ENCODE measurements at places on chromosomes 16 and 17.

- DNase-seq = no peak
Measured at GRCh38 chr17:381941-382643, 29.5 kb upstream of the RPH3AL start.

GRCh38 chr17:54455251-54455868 is 445.3 kb upstream of the TOM1L1 start:
- no peak for DNase-seq

GRCh38 chr16:8660841-8661301 is 13.5 kb upstream of the ABAT start:
- peak; percentile 50 for DNase-seq

DNA sequence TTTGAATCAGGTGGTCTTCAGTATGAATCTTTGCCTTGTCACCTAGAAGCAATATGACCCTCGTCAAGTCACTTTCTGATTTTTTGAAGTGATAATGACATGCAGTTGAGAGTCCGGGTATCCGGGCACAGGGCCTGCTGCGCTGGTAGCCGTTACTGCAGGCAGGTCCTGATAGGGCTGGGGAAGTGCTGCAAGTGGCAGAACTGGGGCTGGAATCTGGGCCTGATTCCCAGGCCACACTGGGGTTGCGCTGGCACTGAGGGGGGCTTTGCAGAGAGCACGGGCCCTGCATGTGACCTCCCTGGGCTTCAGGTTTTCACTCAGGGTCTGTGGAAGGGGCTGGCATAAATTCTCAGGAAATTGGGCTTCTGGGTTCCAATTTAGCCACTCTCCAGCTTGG is 3.0 kb downstream of the PPP4C start:
- no peak for DNase-seq

DNA sequence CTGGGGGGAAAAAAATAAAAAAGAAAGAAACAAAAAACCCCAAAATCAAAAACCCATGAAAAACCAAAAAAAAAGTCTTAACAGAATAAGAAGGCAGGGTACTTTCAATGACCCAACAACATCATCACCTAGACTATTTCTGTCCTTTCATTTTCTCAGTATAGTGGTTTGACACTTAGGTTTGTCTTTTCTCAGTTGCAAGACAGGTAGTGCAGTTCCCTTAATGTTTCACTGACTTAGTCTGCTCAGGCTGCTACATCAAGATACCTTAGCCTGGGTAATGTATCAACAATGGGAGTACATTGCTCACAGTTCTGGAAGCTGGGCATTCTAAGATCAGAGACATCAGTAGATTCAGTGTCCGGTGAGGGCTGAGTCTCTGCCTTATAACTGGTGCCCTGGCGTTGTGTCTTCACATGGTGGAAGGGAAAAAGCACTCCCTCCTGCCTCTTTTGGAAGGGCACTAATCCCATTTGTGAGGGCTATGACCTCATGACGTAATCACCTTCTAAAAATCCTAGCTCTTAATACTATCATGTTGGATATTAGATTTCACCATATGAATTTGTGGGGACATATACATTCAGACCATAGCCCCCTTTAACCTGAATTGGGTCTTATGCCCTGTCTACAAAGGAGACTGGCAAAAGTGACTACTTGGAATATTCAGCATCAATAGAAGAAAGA is 362.3 kb upstream of the RBFOX1 start:
- DNase-seq = no peak

GRCh38 chr16:84941921-84942320 is 69.4 kb downstream of the ZDHHC7 start:
- DNase-seq = no peak

DNA sequence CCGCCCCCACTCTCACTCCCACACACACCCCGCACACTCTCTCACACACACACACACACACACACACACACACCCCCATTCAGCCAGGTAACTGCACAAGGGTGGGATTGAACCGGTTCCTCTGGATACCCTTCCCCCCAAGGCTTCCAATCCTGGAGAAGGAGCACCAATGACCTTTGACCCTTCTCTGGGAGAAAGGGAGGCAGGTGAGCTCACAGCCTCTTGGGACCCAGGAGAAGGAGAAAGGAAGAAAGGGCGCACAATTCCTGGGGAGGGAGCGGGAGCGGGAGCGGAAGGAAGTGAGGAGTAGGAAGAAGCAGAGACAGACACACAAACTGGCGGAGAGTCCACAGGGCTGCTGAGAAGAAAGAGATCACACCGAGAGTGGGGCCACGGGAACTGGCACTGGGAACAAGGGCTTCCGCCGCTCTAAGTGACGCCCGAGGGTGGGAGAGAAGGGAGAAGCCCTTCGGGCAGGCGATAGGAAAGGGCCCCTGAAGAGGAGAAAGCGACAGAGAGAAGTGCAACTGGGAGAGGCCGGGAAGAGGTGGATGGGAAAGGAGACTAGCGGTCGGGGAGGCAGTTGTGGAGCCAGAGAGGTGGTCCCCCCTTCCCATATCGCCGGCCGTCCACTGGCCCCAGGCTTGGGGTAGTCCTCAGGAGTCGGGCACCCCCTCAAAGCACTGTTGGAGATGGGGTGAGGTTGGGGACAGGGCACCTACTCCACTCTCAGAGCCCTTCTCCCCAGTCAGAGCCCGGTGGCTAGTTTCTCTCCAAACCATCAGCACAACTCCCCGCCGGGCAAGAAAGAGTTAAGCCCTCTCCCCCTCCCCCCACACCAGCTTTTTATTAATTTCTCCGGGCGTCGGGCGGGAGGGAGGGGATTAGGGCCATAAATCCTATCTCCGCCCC is 1.3 kb downstream of the SAMD14 start:
- no peak for DNase-seq

- DNase-seq = peak; percentile 77
Measured at GRCh38 chr16:56589141-56590039, at the start of gene MT3. Gene MT3 (plus strand): TSS chr16:56589528. CDS start chr16:56589591, 63 bp downstream.

DNA sequence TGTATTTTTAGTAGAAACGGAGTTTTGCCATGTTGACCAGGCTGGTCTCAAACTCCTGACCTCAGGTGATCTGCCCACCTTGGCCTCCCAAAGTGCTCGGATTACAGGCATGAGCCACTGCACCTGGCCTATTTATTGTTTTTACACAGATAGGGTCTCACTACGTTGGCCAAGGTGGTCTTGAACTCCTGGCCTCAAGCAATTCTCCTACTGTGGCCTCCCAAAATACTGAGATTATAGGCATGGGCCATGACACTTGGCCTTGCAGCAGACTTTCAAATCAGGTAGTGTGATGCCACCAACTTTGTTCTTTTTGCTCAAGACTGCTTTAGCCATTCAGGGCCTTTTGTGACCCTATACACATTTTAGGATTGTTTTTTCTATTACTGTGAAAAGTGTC is 61.7 kb upstream of the INTS2 start:
- no peak for DNase-seq

DNA sequence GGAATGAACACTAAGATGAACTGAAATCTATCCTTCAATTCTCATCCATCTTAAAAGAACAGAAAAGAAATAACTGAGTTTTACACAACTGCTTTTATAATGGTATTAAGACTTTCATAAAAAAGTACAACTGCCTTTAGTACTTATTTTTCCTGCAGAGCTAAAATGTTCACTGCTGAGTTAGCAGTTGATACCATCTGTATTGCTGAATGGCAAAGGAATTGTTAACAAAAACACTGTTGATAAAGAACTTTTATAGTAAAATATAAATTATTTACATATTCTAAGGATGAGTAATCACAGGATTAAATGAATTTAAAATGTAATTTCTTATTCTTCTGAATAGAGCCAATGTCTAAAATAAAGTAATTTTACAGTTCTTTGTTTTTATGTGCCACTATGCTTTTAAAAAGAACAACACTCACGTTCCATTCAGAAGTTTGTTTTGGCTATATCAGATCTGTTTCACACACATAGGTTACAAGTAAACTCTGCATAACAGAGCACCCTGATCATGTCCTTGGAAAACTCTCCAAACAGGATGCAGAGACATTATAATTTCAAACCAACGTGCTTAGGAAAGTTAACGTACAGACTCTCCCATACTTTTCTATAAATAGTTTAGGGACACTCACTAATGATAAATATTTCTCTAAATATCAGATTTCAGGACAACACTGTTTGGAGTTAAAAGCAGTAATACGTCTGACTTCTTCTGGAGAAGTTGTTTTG is 151.1 kb downstream of the ITFG1 start:
- DNase-seq = no peak

GRCh38 chr17:42898147-42898811 is 2.3 kb upstream of the G6PC1 start:
- DNase-seq = no peak

DNA sequence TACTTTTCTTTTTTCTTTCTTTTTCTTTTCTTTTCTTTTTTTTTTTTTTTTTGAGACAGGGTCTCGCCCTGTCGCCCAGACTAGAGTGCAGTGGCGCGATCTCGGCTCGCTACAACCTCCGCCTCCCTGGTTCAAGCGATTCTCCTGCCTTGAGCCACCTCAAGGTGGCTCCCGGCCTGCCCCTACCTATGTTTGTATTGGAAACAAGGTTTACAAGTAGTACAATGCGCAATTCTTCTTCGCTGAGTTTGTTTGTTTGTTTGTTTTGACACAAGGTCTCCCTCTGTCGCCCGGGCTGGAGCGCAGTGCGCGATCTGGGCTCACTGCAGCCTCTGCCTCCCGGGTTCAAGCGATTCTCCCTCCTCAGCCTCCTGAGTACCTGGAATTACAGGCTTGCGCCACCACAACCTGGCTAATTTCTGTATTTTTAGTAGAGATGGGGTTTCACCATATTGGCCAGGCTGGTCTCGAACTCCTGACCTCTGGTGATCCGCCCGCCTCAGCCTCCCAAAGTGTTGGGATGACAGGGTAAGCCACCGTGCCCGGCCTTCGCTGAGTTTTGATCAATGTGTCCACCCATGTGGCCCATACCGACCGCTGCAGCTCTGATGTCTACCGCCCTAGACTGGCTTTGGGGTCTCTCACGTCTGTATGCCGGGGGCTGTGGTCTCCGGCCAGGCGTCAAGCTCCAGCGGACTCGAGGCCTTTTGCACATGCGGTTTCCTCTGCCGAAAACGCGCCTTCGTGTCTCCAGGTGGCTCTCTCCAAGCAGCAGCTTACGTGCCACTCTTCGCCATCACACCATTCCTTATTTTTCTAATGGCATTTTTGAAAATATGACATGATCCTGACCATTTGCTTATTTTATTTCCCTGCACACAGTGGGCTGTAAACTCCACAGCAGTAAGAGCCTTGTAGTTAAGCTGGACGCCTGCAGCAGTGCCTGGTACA is 1.1 kb upstream of the YBX2 start:
- DNase-seq = no peak

GRCh38 chr16:79007614-79008013 is 592.9 kb downstream of the MAF start:
- no peak for DNase-seq

DNA sequence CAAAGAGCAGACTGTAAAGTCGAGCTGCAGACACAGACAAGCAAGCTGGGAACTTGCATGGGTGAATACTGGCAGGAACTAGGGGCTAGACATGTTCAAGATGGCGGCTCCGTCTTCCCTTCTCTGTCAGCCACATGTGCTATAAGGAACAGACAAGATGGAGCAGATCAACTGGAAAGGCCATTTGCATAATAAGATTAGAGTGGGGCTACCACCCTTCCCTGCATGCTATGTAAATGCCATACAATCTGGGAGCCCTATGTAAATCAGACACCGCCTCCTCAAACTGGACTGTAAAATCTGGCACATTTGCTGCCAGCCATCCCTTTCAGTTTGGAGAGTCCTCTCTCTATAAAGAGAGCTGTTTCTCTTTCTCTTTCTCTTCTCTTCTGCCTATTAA is 640.1 kb upstream of the CDH8 start:
- no peak for DNase-seq

GRCh38 chr17:63515426-63515825 is 7.7 kb upstream of the KCNH6 start:
- no peak for DNase-seq

- DNase-seq = no peak
Measured at GRCh38 chr16:73034374-73034773, 13.6 kb downstream of the ZFHX3 start.

DNA sequence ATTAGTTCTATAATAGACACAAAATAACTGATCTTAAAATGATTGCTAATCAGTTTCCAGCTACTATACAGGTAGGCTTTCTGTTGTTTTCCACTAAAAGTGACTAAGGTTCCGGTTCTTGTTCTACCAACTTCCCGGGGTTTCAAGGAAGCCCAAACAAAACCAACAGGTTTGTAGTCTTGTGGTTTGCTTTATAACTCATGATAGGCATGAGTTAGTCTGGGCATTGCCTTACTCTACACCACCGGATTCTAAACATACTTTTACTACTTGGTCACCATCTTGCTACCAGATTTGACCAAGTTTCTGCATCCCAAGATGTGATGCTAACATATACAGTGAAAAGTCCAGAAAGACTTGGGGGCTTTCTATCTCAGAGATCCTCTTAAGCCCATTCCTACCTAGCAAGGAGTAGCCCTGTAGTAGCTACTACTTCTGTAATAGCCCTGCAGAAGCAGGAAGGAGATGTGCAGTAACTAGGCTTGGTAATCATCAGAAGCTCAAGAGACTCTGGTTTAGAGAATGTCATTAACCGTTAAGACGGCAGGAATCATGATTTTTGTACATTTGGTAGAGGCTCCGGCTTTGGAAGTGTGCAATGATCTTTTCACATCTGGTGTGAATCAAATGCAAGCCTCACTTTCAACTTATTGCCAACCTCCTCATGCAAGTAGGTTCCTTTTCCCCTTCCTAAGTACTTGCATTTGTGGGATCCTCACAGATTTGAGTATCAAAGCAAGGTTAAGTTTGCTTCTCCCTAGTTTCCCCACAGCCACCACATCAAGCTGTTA is 1.6 kb downstream of the FAM117A start:
- no peak for DNase-seq

- no peak for DNase-seq
Measured at GRCh38 chr16:2857451-2858244, at the start of gene PRSS22. Gene PRSS22 (minus strand): TSS chr16:2858170. CDS start chr16:2858104, 66 bp downstream.

- no peak for DNase-seq
Measured at GRCh38 chr16:86457501-86458148, 52.7 kb upstream of the FOXF1 start.

DNA sequence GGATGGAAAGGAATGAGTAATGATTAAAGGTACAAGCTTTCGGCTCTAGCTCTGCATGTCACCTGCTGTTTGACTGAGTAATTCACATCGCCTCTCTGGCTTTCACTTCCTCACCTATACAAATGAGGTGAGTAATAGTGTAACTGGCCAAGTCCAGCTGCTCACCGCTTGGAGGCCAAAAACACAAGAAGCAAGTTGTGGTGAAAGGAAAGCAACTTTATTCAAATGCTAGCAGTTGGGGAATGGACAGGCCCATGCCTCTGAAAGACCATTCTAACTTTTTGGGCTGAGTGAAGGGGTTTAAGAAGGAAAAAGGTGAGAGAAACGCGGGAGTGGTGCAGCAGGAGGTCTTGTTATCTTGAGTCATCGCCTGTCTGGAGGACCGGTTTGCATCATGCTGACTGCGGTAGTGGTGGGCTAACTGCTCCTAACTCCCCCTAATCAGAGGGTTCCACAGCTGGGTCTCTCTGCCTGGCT is 45.7 kb upstream of the CSNK2A2 start:
- no peak for DNase-seq

GRCh38 chr16:27475561-27475960 is 73.6 kb downstream of the IL21R start:
- no peak for DNase-seq

Data from NCI-H1105 treated with DMSO at 0.1 percent for 48 hours (cell line).